ENCODE measurements at places on chromosomes 12 and 14. TPM values are rescaled to one million over a fixed set of nuclear protein-coding genes. Genes with fewer than 3 reads are reported as not detected.

DNA sequence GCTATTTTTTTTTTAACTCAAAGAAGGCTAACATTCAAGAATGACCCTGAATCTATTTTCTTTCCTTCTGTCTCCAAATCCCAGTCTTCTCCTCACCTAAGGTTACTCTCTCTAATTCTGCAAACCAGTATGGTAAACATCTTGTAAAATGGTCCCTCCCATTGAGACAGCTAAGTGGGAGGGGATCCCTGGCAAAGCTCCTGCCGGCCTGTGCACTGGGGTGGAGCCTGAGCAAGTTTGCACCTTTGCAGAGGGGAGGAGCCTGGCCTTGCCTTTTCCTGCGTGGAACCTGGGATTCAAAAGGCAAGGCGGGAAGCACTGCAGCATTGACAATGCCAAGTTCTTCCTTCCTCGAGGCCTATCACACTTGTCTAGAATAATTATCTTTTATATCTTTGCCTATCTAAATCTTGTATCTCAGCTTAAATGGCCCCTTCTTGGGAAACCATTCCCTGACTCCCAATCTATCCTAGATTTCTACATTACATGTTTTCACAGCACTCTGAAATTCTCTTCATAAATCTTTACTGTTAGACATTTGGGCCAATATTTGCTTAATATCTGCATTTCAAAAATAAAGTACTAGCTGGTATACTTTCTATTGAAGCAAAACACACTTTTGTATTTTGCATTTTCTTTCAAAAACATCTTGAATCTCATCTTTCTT, 83.0 kb downstream of the EPS8 start:
- H3K36me3 ChIP-seq = no peaks in the 10 kb centered on the region
- H3K27me3 ChIP-seq = no peaks in the 10 kb centered on the region
- no peak overlapping the region for H3K27ac ChIP-seq
- no peaks in the 10 kb centered on the region for H3K4me1 ChIP-seq
- no peak overlapping the region for H3K4me3 ChIP-seq

- no peak overlapping the region for H3K27ac ChIP-seq
- no peaks in the 10 kb centered on the region for H3K4me1 ChIP-seq
- no peak for DNase-seq
These were observed 325.0 kb downstream of the CCER1 start for GRCh38 chr12:90630006-90630405.

- no peak overlapping the region for H3K4me3 ChIP-seq
- no peaks in the 10 kb centered on the region for H3K4me1 ChIP-seq
- no peaks in the 10 kb centered on the region for H3K36me3 ChIP-seq
- no peak overlapping the region for H3K27ac ChIP-seq
- no peak for DNase-seq
These were observed 88.2 kb downstream of the TBC1D30 start for GRCh38 chr12:64912516-64913255.

DNA sequence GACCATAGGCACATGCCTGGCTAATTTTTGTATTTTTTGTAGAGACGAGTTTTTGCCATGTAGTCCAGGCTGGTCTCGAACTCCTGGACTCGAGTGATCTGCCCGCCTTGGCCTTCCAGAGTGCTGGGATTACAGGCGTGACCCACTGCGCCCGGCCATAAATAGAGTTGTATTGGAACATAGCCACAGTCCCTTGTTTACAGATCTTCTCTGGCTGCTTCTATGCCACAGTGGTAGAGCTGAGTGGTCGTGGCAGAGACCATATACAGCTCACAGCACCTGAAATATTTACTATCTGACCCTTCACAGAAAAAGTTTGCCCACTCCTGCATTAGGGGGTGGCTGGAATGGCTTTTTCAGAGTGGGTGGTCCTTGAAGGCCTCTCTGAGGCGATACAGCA, 28.0 kb upstream of the TSPAN9 start:
- no peak overlapping the region for H3K4me3 ChIP-seq
- H3K27me3 ChIP-seq = no peaks in the 10 kb centered on the region
- DNase-seq = no peak
- H3K27ac ChIP-seq = no peak overlapping the region
- no peaks in the 10 kb centered on the region for H3K4me1 ChIP-seq

GRCh38 chr12:50750366-50750765, 13.5 kb upstream of the ATF1 start:
- H3K4me3 ChIP-seq = no peak overlapping the region
- H3K36me3 ChIP-seq = peaks cover 2% of the 10 kb centered on the region
- DNase-seq = peak; percentile 18
- H3K4me1 ChIP-seq = 0 out of 2 replicates have a peak, but pooled peaks cover 3% of the 10 kb centered on the region

DNA sequence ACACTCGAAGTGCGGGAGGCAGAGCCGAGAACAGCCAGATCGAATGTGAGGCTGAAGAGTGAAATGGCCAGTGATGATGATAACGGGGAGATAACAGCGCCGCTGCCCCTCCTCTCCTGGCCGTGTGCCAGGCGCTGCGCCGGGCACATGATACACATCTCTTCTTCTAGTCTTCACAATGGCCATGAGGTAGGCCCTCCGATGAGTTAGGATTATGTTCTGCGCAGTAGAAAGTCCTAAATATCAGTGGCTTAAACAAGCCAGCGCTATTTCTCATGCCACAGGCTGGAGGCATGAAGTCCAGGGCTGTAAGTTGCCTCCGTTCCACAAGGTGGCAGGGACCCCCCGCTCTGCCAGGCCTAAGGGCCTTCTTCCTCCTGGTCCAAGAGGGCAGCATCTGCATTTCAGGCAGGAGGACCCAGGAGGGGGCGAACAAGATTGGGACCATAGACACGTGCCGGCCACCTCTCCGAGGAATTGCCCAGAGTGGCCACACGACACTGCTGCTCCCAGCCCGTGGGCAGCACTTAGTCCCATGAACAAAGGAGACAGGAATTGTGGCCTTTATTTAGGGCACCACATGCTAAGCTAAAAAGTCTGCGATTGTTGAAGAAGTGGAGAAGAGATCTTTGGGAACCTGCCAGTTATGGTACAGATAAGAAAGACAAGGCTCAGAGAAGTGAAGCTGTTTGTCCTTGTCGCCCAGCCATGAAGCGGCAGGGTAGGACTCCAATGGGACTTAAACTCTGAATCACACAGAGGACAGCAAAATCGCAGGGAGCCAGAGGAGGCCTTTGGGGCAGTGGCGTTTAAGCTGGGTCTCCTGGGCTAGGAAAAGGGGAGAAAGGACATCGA, 10.9 kb upstream of the HVCN1 start:
- H3K4me3 ChIP-seq = no peak overlapping the region
- no peaks in the 10 kb centered on the region for H3K27me3 ChIP-seq
- no peak overlapping the region for H3K27ac ChIP-seq
- no peaks in the 10 kb centered on the region for H3K4me1 ChIP-seq
- DNase-seq = peak; percentile 67
- no peaks in the 10 kb centered on the region for H3K36me3 ChIP-seq

DNA sequence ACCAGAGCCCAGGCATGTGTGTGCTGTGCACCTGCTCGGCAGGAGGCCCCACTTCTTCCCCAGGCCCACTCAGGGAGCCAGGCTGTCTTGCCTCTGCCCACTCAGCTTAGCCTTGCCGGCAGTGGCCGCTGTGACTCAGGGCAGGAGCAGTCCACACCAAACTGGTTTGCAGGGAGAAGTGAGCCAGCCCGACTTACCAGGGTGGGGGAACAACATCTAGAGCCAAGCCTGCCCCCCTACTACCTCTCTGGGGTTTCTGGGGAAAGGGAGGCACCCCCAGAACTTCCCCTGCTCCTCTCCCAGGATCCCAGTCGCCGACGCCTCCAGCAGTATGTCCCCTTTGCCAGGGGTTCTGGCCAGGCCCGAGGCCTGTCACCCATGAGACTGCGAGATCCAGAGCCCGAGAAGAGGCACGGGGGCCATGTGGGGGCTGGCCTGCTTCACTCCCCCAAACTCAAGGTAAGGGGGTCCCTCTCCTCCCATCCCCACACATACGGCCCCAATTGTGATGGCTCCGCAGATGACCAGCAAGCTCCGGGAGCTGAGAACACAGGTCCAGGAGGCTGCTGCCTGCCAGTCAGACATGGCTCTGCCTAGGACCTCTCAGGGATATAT, 3.0 kb downstream of the PLEKHG6 start:
- peaks cover 37% of the 10 kb centered on the region for H3K36me3 ChIP-seq
- H3K4me3 ChIP-seq = no peak overlapping the region
- DNase-seq = peak; percentile 28
- no peak overlapping the region for H3K27ac ChIP-seq

- H3K36me3 ChIP-seq = peaks cover 12% of the 10 kb centered on the region
- H3K4me3 ChIP-seq = no peak overlapping the region
- no peaks in the 10 kb centered on the region for H3K27me3 ChIP-seq
- H3K27ac ChIP-seq = no peak overlapping the region
- peak; percentile 39 for DNase-seq
These were observed 132.8 kb upstream of the CCND2 start for GRCh38 chr12:4140581-4141301.

DNA sequence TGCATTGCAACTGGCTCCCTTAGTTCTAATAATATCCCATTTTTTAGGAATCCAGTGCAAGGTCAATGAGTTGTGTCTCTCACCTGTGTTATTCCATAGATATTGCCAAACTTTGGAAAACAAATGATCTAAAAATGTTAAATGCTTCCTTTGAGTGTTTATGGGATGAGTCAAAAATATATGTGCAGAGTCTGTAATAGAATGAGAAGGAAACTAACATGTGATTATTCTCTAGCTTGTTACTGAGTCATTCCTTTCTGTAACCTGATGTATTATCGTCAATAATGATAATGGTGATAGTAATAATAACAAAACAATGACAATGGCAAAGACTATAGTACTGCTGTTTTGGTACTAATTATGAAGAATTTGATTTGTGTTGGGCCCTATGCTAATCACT, 11.5 kb downstream of the ACSS3 start:
- no peak overlapping the region for H3K4me3 ChIP-seq
- no peak overlapping the region for H3K27ac ChIP-seq
- H3K36me3 ChIP-seq = no peaks in the 10 kb centered on the region
- H3K27me3 ChIP-seq = no peaks in the 10 kb centered on the region
- DNase-seq = no peak

- no peak overlapping the region for H3K4me3 ChIP-seq
- H3K27me3 ChIP-seq = no peaks in the 10 kb centered on the region
- no peak for DNase-seq
- H3K4me1 ChIP-seq = no peaks in the 10 kb centered on the region
These were observed 123.4 kb downstream of the SLC6A15 start for GRCh38 chr12:84789184-84789583.

DNA sequence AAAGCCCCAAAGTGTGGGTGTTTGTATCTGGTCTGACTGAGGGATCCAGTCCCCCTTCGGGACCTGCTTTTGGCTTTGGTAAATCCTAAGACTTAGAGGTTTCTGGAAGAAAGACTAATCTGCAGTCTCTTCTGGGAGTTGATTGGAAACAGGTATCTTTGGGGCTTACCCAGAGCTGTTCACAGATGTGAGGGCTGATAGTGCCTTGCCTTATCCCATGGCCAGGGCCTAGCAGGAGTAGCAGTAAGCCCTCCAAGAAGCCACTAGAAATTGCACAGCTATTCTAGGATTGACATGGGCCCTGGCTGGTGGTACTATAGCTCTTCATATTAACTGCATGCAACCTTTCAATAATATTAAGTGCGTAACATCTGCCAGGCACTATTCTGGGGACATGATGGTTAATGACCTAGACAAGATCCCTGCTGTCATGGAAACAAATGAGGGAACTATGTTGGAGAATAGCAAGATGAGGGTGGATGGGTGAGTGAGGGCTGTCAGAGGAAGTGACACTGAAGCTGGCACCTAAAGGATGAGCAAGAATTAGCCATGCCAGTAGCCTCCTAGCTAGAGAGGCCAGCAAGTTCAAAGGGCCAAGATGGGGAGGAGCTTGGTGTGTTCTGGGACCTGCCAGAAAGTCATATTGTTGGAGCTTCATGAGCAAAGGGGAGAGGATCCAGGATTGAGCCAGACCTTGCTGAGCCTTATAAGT, 71.7 kb downstream of the CRADD start:
- H3K27me3 ChIP-seq = no peaks in the 10 kb centered on the region
- H3K27ac ChIP-seq = no peak overlapping the region

DNA sequence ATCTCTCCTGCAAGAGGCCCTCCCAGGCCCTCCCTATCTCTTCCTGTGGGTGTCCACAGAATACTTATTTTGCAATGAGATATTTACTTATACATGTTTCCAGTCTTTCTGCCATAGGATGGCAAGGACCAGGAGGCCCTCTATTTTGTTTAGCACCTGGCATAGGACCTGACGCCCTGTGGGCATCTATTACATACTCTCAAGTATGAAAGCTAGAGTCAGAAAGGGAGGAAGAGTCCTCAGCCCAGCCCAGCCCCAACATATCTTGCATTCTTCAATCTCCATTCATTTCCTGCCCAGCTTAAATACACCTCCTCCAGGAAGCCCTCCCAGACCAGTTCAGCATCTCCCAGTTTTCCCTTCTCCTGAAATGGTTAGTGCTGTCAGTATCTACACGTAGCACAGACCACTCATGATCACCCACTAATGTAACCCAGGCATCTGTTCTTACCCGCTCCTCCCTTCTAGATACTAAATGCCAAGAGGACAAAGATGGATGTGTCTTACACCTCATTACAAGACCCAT, 7.4 kb downstream of the FOXN4 start:
- H3K36me3 ChIP-seq = no peaks in the 10 kb centered on the region
- DNase-seq = no peak
- no peak overlapping the region for H3K4me3 ChIP-seq
- no peaks in the 10 kb centered on the region for H3K27me3 ChIP-seq
- H3K4me1 ChIP-seq = no peaks in the 10 kb centered on the region
- no peak overlapping the region for H3K27ac ChIP-seq

- H3K4me1 ChIP-seq = peaks cover 6% of the 10 kb centered on the region
- DNase-seq = no peak
- no peak overlapping the region for H3K4me3 ChIP-seq
- no peaks in the 10 kb centered on the region for H3K27me3 ChIP-seq
- H3K27ac ChIP-seq = no peak overlapping the region
These were observed 291.9 kb downstream of the FUT8 start for GRCh38 chr14:65704437-65704836.

DNA sequence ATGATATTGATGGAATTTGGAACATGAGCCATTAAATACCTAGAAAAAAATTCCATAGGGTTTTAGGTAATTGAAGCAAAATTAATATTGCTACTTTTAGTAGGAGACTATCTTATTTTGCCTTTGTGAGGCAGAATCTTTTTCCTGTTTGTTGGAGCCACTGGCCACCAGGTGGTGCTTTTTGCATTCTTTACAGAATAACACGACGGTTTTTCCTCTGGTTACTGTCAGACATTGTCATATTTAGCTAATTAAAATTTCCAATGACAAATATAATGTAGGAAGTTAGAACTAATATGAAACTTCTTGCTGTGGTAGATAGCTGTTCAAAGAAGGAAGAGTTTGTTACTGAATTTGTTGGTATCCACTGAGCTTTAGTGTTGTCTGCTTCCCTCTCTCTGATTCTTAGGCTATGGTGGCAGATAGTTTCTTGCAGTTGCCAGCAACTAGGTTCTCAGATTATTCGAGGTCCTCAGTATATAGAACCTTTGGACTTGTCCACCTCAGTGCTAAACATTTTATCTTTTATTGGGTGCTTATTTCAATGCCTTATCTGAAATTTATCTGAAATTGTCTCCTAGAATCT, 25.7 kb downstream of the RAB21 start:
- no peaks in the 10 kb centered on the region for H3K27me3 ChIP-seq
- peaks cover 22% of the 10 kb centered on the region for H3K36me3 ChIP-seq
- DNase-seq = no peak
- no peak overlapping the region for H3K27ac ChIP-seq

GRCh38 chr14:64185184-64185583, 109.0 kb downstream of the ESR2 start:
- H3K27ac ChIP-seq = no peak overlapping the region
- no peak overlapping the region for H3K4me3 ChIP-seq
- H3K36me3 ChIP-seq = peaks cover 45% of the 10 kb centered on the region
- no peaks in the 10 kb centered on the region for H3K27me3 ChIP-seq

The IL31 gene
- not detected for total RNA-seq

The RAD9B gene
- 0.22 TPM for total RNA-seq

The LGR5 gene
- total RNA-seq = 0.09 TPM

The PZP gene
- not detected for total RNA-seq

The ARHGEF25 gene
- 24.4 TPM for total RNA-seq
